Activated CD8-positive, alpha-beta memory T cell treated with anti-CD3 and anti-CD28 coated beads for 48 hours (primary cell): ENCODE measurements at places on chromosomes 1 and 21.

- no peak for DNase-seq
Measured at GRCh38 chr1:19495799-19496526, 10.6 kb upstream of the CAPZB start.

DNA sequence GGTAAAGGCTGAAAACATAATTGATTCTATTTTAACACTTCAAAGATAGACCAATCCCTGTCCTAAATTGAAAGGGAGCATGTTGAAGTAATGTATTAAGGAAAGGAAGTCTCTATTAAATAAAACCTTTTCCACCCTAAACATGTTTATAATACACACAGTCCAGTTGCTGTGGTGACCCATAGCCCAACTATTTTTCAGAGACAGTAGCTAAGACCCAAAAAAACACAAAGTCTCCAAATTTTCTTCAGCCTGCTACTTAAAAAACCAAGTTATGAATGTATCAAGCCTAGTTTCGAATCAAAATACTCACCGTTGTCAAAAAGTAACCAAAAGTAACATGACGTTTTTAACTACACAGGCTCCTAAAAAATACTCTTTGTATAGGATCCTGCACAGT is 1.6 kb downstream of the ELK4 start:
- no peak for DNase-seq

GRCh38 chr1:170196490-170197236 is 50.9 kb downstream of the NTMT2 start:
- no peak for DNase-seq

- no peak for DNase-seq
Measured at GRCh38 chr1:207463571-207463970, 9.4 kb downstream of the CR2 start.

GRCh38 chr1:2289607-2290006 is 61.5 kb downstream of the SKI start:
- no peak for DNase-seq

GRCh38 chr1:57262472-57262871 is 161.4 kb downstream of the DAB1 start:
- DNase-seq, result no peak

GRCh38 chr1:35555212-35555584 is 2.0 kb downstream of the KIAA0319L start:
- DNase-seq, result no peak

DNA sequence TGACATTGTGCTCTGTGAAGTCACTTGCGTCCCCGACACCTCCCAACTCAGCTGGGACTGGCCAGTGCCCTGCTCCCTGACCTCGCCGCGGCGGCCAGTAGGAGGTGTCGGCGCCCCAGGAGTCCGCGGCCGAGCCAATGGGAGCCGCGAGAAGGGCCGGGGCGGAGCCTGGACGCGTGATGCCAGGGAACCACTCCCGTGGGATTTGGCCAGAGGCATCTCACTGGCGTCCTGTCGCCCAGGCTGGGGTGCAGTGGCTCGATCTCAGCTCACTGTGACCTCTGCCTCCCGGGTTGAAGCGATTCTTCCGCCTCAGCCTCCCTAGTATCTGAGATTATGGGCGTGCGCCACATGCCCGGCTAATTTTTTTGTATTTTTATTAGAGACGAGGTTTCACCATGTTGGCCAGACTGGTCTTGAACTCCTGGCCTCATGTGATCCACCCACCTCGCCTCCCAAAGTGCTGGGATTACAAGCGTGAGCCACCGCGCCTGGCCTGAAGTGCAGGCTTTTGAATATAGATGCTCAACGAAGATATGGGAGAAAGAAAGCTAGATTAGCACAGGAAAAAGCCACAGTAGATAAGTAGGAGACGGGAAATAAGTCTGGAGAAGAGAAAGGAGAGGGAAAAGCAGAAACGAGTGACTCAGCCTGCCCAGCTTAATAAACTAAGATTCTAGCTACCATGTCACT is 38.0 kb downstream of the ZBTB8OS start:
- DNase-seq, result no peak

- no peak for DNase-seq
Measured at GRCh38 chr1:6512908-6513280, 21.4 kb upstream of the PLEKHG5 start.

- no peak for DNase-seq
Measured at GRCh38 chr1:31482482-31483011, 69.5 kb downstream of the SERINC2 start.

- no peak for DNase-seq
Measured at GRCh38 chr1:220012259-220012658, 34.0 kb downstream of the EPRS1 start.

GRCh38 chr21:25170681-25171080 is 436.6 kb downstream of the MRPL39 start:
- no peak for DNase-seq

DNA sequence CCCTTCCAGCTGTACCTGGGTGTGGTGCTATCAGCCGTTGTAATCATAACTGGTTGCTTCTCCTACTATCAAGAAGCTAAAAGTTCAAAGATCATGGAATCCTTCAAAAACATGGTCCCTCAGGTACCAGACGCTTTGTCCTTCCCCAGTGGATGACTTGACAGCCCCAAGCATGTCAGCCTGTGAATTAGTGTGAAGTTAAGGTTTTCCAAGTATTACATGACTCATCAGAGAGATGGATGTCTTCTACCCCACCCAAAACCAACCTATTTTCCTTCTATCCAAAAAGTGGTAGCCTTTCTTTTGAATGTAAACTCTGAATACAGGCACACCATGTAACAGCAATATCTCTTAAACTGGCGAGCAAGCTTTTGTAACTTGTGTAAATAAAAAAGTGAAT is 15.1 kb downstream of the ATP1A1 start:
- DNase-seq, result no peak

DNA sequence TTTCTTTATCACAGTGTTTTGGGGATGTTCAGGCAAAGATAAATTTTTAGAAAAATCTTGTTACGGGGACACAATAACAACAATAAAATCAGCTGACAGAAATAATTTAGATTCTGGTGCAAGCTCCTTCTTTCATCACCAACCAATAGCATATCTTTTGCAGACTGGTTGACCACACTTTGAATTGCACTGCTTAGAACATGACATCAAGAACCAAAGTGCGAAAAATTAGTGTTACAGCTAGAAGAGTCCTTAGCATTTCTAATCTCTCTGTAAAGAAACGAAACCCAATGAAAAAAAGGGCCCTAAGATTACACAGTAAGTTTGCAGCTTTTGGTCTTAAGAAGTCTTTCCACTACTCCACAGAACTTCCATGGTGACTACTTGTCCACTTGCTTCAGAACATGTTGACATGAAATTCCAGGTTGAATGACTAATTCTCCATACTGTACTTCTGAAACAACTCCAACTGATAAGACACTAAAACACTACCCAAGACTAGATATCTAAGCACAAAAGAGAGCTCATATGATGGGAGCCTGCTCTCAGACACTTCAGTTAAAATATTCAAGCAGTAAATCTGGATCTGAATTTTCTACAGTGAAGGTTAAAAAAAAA is 31.3 kb downstream of the XKR8 start:
- no peak for DNase-seq

- no peak for DNase-seq
Measured at GRCh38 chr1:76807543-76808260, 59.6 kb upstream of the ST6GALNAC5 start.

DNA sequence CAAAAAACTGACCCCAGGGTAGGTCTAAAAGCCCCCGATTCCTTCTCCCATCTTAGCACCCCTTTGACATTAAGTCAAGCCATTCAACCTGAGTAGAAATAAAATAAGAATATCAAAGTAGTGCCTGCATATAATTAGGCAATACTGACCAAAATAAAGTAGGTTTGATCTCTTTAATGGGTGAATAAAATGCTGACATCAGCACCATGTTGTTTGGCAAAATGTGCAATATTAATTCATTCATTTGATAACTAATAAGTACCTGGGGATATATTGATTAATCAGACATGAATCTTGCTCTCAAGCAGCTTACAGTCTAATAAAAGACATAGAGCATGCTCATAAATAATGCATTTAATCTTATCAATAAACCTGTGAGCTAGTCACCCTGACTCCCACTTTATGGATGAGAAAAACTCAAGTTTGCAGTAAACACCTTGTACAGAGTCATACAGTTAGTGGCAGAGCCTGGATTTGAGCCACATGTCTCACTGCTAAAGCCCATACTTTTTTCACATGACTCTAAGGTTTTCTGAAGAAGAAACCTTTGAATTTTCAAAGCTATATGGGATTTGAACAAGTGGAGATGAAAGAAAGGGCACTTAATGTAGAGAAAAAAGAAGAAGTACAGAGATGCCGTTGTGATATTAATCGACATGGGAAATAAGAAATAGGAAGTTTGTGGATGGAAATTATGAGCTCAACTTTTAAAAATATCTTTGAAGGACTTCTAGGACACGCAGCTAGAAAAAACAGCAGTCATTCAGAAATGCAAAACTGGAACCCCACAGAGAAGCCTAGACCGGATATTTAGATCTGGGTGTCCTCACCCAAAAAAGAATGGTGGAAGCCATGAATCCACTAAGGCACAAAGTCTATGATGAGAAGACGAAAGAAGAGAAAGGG is 183.9 kb downstream of the TOMM20 start:
- no peak for DNase-seq

- DNase-seq, result peak; percentile 42
Measured at GRCh38 chr1:151993734-151994496, at the start of gene S100A10. TSS of gene S100A10 (minus strand) at chr1:151993859. CDS start at chr1:151986230, 7,629 bp downstream.

- no peak for DNase-seq
Measured at GRCh38 chr1:13892671-13893325, 192.8 kb downstream of the PRDM2 start.

DNA sequence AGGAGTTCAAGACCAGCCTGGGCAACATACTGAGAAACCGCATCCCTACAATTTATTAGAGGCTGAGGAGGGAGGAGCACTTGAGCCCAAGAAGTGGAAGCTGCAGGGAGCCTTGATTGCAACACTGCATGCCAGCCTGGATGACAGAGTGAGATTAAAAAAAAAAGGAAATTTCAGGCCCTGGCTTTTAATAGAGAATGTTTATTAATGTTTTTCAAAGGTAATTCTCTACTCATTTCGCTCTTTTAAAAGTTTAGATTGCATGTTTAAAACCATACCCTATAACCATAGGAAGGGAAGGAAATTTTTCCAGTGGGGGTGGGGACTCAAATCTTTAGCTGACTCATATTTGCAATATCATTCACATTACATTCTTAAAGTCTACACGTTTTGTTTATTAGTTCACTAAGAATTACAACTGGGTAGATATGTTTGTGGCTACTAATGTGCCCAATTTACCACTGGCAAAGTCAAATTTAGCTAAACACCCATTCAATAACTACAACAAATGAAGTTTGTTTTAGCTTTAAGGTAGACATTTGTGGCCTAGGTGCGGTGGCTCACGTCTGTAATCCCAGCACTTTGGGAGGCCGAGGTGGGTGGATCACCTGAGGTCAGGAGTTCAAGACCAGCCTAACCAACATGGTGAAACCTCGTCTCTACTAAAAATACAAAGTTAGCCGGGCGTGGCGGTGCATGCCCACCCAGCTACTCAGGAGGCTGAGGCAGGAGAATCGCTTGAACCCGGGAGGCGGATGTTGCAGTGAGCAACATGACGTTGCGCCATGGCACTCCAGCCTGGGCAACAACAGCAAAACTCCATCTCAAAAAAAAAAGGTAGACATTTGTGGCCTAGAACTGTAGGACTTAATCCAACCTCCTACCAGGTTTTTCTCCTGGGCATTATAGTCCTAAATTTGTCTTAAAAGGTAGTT is 5.0 kb downstream of the KDM5B start:
- DNase-seq, result no peak

DNA sequence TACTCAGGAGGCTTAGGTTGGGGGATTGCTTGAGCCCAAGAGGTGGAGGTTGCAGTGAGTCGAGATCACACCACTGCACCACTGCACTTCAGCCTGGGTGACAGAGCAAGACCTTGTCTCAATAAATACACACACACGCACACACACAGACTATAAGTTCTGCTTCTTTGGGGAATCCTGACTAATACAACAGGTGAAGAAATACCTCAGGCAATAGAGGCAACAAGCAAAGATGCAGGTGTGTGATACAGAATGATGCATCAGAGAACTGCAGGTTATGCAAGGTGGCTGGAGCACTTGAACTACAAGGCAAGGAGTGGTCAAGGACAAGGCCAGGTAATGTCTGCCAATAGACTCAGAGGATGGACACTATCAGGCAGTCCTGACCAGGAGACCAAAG is 117.6 kb upstream of the ZNF678 start:
- no peak for DNase-seq

DNA sequence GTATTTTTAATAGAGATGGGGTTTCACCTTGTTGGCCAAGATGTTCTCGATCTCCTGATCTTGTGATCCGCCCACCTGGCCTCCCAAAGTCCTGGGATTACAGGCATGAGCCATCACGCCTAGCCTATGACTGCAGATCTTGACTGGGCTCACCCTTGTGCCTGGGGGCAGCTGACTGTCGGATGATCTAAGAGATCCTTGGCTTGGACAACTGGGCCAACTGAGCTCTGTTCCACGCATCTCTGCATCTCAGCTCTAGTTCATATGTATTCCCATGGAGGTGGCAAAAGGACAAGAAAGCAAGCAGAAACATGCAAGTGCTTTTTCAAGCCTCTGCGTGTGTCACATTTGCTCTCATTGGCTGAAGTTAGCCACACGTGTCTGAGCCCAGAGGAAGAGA is 75.8 kb upstream of the SELENON start:
- DNase-seq, result no peak

DNA sequence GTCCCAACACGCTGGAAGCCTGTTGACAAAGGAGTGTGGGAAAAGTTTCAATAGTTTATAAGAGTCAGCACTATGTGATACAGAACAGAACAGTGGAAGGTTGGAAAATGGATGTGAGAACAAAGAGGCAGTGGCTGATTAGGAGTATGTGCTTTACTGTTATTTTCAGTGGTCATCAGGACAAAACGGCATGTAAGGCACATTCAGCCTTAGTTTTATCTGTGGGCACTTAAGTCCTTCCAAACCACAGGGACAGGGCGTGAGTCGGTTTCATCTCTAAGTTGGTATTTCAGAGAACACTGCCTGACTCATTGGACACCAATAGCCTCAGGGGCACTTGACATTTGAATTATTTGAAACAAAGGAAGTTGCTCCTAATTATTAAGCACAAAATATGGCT is 306.9 kb downstream of the ASTN1 start:
- DNase-seq, result no peak

DNA sequence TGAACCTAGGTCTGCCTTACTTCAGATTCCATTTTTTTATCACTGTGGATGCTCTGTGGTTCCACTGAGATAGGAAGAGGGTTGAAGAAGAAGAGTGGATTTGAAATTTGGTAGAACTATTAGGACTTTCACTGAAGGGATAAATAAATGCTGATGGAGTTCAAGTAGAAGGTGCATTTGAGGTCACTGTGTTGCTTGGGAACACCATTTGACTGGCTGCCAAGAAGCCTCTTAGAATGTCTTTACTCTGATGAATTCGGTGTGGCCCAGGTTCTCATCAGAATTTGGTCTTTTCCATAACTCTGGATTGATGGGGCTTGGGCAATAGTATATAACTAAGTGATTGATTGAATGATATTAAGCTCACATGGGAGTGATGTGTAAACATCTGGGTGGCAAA is 11.9 kb downstream of the XPR1 start:
- no peak for DNase-seq

DNA sequence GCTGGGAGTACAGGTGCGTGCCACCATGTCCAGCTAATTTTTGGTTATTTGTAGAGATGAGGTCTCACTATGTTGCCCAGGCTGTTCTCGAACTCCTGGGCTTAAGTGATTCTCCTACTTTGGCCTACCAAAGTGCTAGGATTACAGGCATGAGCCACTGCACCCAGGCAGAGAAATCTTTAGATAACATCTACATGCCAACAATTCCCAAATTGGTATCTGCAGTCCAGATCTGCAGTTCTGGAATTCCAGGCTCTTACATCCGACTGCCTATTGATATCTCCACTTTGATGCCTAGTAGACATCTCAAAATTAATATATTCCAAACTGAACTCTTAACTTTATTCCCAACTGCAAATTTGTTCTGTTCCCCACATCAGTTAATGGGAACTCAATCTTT is 23.3 kb downstream of the INAVA start:
- DNase-seq, result no peak
